Inflammatory macrophage (primary cell): ENCODE measurements at places on chromosomes 6 and 20.

DNA sequence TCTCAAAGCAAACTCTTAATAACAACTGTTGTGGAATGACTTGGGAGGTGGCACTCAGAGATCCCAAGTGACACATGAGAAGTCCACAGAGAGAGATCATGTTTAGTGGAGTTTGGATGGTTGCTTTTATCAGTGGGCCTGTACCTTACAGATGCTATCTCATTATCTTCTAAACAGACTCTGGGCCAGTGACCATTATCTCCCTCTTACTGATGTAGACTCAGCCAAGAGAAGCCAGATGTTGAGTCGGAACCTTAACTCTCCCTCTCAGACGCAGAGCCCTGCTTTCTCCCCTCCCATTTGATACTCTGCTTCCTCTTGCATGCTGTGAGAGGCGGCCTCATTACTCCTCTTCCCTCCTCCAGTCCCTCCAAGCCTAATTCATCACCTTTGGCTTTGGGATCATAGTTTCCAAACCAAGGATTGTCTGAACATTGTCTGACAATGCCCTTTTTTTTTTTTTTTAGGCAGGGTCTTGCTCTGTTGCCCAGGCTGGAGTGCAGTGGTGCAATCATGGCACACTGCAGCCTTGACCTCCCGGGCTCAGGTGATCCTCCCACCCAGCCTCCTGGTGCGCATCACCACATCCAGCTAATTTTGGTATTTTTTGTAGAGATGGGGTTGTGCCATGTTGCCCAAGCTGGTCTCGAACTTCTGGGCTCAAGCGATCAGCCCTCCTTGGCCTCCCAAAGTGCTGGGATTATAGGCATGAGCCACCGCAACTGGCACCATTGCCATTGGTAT, 4.5 kb upstream of the DDR1 start:
- no peak for DNase-seq

GRCh38 chr6:80098392-80098791, 8.1 kb upstream of the BCKDHB start:
- DNase-seq = no peak

DNA sequence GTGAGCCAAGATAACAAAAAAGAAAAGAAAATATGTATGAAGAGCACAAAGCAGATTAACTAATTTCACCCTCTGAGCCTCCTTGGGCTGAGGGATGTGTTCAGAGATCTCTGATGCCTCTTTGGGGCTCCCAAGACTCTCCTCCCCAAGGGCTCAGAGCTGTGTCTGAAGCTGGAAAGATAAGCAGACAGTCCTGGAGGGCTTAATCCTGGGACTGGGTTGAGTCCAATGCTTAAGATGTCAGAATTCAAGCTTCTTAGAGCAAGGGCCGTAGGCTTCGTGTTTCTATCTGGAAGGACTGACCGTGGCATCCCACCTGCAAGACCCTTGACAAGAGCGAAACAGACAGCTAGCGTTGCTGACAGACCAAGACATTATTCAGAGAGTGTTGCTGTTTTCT, 229.0 kb downstream of the ZMYND8 start:
- no peak for DNase-seq

DNA sequence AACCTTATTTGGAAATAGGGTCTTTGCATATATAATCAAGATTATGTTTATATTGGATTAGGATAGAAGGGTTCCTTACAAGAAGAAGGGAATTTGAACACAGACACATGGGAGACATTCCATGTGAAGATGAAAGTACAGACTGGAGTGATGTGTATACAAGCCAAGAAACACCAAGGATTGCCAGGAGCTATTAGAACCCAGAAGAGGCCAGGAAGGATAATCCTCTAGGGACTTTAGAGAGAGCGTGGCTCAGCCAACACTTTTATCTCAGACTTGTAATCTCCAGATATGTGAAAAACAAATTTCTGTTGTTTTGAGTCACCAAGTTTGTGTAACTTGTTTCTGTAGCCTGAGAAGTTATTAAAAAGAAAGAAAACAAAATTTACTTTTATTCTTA, 1173.9 kb upstream of the CITED2 start:
- DNase-seq = no peak

DNA sequence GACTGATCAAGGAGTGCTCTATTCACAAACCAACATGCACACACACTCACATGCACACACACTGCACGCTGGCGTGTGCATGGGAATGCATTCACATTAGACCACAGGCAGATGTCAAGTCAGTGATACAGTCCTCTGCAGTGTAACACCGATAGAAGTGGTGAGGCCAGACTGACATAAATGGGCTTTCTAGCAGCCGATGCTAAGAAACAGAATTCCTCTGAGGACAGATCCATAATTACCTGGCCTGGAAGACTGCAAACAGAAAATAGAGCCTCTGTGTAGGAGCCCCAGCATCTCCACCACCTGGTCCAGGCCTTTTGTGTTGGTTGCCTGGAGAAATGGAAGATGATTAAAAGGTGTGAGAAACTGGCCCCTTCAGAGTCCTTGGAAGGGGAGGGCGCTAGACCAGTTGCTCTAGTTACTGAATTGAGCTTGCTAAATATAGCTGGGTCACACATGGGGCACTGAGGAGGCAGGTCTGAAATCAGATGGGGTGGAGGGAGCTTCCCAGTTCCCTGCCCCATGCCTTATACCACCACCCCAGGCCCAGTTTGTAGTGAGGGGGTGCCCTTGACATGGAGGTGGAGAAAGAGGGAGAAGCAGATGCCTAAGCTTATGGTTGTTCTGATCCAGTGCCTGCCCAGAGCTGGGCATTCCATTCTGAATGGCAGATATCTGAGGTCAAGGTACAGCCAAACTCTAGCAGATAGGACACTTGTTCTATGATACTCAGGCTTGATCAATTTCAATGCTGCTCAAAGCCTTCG, 233.8 kb downstream of the LRFN2 start:
- DNase-seq = no peak

DNA sequence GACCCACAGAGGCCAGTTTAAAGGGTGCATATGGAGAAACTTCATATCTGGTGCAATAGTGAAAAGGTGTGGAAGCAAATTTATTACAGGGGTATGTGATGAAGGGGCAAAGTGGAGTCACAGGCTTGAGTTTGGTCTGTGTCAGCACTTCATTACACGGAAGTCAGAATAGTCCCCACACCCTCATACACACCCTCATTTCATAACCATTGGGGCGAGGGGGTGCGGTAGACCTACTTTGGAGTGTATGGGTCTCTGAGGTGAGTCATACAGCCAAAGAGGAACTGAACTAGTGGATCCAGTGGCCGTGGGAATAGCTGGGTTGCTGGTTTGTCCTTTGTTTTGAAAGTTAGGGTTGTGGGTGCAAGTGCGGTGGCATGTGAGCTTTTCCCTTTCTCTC, 3.3 kb downstream of the TM9SF4 start:
- peak; percentile 92 for DNase-seq
